ENCODE measurements at places on chromosomes 2 and 18.

- no peak for DNase-seq
These were observed 141.9 kb downstream of the TTC32 start for GRCh38 chr2:19759880-19760279.

DNA sequence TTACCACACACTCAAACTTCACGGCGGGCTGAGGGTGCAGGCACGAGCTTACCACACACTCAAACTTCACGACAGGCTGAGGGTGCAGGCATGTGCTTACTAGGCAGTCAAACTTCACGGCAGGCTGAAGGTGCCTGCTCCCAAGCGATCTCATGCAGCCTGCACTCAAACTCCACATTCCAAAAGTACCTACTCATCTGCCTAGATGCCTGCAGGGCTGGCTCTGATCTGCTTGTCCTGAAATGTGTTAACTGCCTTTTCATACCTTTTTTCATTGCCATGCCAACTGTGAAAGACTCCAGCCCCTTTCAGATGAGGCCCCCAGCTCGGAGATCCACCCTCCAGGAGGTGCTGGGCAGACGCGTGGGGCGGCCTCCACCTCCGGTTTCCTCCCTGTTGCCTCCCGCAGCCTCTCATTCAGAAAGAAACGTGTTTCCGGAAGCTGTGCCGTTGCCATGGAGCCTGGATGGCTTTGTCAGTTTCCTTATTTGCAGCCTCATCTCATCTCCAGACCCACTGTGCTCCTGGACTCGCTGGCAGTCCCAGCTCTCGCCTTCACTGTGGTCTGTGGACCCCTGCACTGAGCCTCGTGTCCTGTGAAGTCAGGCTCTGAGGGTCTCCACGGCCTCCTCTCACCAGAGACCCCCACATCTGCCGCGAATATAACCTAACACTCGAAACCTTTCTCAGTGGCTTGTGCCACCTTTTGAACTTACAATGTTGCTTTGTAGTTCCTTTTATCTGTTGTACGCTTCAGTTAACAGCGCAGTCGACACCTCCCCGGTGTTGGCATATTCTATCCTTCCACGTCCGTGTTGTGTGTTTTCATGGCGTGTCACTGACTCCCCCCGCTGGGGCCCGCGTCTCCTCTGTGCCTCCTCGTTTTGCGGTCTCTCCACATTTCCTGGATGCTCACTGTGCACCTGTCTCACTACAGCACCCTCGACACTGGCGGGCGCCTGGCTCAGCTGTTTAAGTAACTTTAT is 106.1 kb upstream of the ALKAL2 start:
- peak; percentile 88 for DNase-seq

DNA sequence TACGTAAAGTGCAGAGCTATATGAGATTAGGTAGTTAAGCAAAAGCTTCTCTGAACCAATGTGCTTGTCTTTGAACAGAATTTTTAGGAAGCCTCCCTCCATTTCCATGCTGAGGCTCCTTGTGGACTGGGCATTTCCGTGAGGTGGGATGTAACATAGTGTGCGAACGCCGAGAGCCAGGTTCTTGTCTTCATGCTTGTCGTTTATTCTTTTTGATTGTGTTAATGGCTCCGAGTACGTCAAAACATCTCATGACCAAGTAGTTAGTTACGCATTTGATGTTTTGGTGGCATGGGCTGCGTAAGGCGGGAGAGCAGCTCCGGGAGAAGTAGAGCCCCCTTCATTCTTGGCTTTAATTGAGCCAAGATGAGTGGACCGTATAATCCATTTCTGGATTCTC is 32.9 kb downstream of the DGKD start:
- DNase-seq = no peak

DNA sequence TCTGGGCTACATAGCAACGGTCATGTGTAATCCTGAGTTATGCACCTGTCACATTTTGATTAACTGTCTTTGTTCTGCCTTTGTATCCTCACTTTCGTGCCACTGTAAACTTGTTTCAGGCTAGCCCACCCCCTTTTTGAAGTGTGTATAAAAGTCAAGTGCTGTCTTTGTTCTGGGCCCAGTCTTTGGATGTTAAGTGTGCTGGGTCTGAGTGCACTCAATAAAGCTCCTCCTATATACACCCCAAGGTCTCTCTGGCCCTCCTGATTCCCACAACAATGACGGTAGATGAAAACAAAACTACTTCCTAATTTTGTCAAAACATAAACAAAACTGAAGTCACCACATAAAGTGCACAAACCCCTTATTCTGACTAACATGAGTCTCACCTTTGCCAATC is 633.4 kb downstream of the DSC3 start:
- DNase-seq = no peak

DNA sequence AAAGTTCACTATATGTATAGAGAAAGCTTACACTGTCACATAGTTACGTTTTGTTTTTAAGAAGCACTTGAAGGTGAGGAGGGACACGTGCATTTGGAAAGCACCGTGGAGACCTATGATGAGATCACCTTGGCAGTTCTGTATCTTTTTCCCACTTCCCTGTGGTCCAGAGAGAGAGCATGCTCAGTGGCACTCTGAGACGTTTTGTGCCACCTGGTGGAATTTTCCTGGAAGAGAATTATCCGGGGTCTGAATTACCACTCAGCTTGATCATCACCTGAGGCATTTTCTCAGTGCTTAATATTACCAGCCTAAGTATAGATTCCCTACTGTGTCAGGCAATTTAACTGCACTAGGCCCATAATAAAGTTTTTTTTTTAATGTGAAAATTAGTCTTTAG is 469.4 kb upstream of the SMIM21 start:
- no peak for DNase-seq

- no peak for DNase-seq
These were observed 62.8 kb downstream of the EFEMP1 start for GRCh38 chr2:55860832-55861231.

GRCh38 chr2:229456091-229456490 is 185.0 kb upstream of the PID1 start:
- no peak for DNase-seq

GRCh38 chr2:157785866-157786662 is 90.1 kb downstream of the ACVR1 start:
- DNase-seq = no peak

DNA sequence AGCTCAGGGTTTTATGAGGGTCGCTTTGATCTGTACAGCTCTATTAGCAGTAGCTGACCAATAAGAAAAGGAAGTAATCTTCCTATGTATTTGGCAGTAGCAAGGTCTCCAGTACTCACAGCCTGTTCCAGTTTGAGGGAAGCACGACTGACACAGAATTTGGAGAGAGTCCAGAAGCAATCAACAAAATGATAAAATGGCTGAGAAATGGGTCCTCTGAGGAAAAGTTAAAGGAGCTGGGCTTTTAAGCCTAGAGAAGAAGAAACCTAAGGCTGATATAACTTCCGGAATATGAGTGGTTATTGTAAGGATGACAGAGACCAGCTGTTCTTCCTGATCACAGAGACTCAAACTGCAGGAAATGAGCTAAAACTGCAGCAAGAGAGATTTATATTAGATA is 382.8 kb downstream of the GPD2 start:
- peak; percentile 96 for DNase-seq

- DNase-seq = no peak
These were observed 31.8 kb upstream of the COL6A3 start for GRCh38 chr2:237445611-237446337.

GRCh38 chr2:37191747-37192146 is 3.3 kb upstream of the SULT6B1 start:
- no peak for DNase-seq

DNA sequence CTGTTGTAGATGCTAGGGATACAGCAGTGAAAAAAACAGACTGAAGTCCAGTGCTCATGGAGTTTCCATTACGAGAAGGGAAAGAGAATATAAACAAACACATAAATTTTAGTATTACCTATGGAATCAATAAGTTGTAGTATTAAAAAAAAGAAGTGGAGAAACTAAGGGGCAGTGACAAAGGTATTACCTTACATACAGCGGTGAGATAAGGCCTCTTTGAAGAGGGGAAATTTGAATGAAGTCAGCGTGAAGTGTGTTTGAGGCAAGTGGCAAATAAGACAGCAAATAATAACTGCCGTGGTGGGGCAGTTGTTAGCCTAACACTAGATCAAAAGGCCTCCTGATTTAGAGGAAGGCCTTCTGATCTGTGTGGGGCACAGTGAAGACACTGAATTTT is 57.9 kb downstream of the TLK1 start:
- no peak for DNase-seq

DNA sequence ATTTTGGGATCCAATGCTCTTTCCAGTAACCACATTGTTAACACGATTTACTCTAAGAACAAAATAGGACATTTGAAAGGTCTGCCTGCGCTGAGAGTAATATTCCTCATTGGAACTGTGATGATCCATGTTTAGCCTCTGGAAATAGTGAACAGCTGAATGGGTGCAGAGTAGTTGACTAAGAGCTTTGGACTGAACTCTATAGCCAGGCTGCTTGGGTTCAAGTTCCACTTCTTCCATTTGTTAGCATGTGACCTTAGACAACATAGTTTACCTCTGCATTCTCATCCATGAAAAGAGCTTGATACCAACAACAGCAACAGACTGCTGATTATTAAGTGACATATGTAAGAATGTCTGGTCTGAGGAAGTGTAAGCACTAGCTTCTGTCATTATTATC is 128.3 kb upstream of the MMADHC start:
- DNase-seq = no peak

- no peak for DNase-seq
These were observed 137.6 kb upstream of the ALPP start for GRCh38 chr2:232240906-232241305.

- peak; percentile 26 for DNase-seq
These were observed 74.3 kb downstream of the BCL2L11 start for GRCh38 chr2:111194835-111195621.

DNA sequence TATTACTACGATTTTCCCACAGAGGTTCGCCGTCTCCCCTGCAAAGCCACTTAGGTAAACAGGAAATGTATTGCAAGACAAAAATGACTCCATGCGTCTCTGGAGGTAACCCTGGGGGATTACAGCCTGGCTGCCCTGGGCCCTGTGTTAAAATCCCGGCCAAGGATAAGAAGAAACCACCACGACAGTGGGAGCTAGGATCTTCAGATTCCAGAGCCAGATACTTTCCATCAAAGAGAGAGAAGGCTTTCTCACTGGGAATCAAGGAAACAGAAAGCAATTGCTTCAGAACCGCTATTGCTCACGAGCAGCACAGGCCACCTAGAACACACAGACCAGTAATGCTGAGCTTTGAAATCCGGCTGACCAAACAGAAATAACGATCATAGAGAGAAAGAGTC is 97.9 kb upstream of the ZNF516 start:
- no peak for DNase-seq

GRCh38 chr18:25327584-25327983 is 24.4 kb downstream of the ZNF521 start:
- no peak for DNase-seq

GRCh38 chr2:24337890-24338289 is 22.4 kb downstream of the ITSN2 start:
- no peak for DNase-seq

DNA sequence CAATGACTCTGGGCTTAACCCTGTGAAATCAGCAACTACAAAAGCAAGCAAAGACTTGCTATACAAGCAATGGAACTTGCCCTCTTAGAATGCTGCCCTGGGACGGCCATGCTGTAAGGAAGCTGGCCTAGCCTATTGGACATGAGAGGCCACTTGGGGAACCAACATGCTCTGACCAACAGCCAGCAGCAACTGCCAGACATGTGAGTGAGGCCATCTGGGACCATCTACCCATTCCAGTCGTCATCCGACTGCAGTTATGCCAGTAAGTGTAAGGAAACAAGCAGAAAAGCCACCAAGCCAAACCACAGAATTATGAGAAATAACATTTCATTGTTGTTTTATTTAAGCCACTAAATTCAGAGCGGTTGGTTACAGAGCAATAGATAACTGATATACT is 40.9 kb downstream of the CLASP1 start:
- DNase-seq = no peak

- DNase-seq = no peak
These were observed 19.3 kb upstream of the FRZB start for GRCh38 chr2:182885771-182886170.

DNA sequence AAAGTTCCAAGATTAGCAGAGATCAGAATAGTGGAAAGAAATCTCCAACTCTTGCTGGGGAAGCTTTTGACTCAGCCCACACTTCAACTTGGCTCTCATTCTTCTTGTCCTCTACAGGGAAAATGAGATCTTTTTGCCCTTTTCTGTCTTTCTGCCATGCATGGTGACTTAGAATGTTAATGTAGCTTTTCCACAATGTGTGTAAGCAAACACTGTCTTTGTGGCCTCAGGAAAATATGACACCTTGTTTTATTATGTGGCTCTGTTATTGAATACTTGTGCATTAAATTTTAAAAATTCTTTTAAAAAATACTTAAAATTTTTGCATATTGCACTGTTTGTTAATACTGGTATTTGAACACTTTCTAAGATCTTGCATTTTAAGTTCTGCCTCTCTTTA is 65.4 kb upstream of the WDR75 start:
- DNase-seq = no peak

DNA sequence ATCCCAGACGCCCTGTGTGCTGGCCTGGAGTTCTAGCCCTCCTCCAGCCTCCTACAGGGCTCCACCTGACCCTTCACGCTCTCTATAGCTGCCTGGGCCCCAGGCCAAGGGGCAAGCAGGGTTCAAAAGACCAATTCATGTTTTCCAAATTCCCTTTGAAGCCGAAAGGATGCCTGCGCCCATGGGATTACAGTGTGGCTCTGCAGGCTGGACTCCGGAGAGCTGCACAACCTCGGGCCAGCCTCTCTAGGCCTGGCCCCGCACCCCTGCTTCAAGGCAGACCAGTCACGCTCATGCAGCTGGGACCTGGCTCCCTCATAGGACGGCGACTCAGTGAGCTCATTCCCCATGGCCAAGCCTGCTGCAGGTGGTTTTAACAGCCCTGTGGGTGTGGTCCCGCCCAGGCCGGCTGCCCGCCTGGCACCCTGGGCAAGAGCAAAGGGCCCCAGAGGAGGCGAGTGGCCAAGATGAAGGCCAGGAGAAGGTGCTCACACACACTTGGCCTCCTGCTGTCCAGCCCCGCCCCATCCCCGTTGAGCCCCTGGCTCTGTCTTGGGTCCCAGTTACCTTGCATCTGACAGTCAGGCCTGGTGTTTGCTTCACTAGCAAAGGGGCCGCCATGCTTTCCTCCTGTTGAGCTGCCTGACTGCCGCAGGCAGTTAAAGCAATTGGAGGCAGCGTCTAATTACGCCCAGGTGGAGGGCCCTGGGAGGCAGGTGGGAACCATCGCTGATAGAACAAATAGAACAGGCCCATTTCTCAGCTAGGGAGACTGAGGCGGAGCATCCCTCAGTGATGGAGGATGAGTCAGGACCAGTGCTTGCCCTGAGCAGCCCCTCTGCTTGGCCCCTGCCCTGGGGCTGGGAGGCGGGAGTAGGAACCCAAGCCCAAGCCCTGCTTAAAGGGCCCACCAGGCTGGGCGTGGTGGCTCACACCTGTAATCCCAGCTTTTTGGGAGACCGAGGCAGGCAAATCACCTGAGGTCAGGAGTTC is 56.9 kb downstream of the SMAD7 start:
- no peak for DNase-seq

Data from A673 (cell line).